ENCODE measurements at places on chromosomes 1 and 21.

- DNase-seq = no peak
These were observed 132.6 kb upstream of the PTGFR start for GRCh38 chr1:78358165-78358564.

DNA sequence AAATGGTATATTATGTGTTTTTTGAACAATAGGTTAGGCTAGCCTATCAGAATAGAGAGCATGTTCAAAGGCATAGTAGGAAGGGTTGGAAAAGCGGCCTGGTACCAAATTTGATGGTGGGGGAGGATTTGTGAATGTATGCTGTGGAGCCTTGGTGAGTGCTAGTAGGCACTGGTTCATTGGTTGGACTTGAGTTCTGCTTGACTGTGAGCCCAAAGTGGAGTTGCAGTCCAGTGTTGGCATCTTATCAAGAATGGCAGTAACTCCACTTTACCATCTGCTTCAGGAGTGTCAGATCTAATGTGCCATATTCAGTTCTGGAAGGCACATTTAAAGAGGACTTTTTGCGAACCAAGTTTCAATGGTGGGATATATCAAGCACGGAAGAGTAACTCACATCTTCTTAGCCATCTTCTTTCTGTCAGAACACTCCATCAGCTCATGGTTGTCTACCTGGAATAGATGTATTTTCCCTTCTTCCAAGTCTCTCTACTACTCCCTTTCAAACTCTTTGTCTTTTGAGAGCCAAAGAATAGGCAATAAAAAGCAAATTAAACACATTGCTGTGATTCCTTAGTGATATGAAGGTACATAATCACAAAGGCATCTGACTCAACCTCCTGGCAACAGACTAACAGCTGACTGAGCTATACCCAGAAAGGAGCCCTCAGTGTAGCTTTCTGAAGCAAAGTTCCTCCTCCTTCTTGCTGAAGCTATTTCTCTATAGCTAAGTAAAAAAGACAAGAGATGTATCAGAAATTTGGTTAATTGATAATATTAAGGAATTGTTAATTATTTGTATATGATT is 21.7 kb downstream of the LRRC8B start:
- no peak for DNase-seq

DNA sequence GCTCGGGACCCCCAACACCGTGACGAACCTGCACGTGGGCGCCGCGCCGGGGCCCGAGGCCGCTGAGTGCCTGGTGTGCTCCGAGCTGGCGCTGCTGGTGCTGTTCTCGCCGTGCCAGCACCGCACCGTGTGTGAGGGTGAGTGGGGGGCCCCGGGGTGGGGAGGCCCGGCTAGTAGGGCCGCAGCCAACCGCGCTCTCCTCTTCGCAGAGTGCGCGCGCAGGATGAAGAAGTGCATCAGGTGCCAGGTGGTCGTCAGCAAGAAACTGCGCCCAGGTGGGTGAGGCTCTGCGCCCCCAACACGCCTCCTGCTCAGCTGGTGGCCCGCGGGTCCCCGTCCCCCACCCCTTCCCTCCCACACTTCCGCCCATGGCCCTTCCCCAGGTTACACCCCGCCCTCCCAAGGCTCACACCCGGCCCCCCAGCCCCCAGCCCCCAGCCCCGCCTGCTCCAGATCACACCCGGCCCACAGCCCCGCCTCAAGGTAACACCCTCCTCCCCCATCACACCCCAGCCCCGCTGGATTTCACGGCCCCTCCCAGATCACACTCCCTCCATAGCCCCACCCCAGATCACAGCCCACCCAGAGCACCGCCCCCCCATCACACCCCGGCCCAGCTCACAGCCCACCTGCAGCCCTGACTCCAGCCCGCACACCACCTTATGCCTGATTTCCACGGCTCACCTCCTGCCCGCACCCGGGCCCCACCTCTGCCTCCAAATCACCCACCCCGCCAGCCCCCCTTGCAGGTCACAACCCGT is 2.4 kb upstream of the MMP23B start:
- peak; percentile 69 for DNase-seq

GRCh38 chr21:41102281-41102680 is 65.7 kb upstream of the BACE2 start:
- DNase-seq = no peak

DNA sequence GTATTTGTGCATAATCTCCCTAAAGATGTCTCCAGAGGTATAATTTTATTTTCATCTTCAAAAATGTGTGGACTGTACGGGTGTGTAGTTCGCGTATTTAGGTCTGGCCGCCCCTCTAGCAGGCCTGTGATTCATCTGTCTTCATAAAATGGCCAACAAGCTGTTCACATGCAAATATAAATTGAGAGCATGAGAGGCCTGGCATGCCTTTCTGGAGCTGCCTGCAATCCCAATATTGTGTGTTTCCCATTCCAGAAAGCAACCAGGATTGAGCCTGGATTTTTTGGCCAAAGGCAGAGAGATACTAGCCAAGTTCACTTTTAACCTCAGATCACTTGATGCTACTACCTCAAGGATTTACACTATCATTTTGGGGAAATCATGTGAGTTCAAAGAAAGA is 197.2 kb downstream of the NFIA start:
- no peak for DNase-seq

GRCh38 chr1:119139857-119140176 is 636 bp downstream of the WARS2 start:
- no peak for DNase-seq

DNA sequence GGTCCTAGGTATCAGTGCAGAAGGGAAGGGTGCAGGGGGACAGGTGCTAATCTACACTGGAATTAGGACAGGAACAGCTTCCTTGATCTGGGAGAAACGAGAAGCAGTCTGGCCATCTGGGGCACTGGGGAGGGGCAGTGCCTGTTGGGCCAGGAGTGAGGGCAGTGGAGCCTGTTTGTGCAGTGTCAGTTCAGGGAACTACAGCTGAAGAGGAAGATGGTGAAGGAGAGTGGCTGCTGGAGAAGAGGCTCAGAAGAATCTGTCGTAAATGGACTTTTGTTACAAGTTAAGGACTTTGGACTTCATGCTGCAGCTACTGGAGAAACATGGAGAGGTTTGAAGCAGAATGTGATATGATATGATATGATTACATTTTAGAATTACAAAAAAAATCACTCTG is 3.2 kb upstream of the TNFSF4 start:
- DNase-seq = no peak

DNA sequence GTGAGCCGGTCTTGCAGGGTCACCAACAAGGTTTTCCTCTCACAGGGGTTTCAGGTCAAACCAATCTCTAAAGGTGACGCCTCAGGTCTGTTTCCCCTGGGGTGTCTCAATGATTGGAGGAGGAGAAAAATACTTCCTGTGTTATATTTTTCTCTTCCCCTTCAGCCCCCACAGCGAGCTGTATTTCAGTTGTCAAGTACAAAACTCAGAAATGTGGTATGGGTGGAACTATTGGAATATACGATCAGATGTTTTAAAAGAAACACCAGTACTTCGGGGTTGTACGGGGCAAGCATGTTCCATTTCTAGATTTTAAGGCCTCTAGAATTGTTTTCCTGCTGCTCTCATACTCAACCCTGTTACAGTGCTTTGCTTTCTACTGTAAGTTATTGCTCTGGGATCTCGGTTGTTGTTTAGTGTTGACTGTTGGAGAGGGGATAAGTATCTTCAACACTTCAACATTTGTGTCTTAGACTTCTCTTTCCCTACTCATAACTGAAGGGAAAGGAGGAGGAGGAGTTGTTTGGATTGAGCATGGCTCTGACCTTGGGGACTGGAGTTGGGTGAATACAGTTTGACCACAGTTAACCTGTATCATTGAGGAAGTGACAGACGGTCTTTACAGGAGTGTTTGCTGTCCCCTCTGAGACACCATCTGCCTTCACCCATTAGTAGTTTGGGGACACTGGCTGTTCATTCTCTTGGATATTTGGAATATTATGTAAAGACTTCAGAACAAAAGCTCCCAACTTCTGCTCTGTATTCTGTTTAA is 2.0 kb downstream of the MAPKAPK2 start:
- peak; percentile 9 for DNase-seq

GRCh38 chr1:199089393-199090122 is 450.7 kb downstream of the PTPRC start:
- no peak for DNase-seq

DNA sequence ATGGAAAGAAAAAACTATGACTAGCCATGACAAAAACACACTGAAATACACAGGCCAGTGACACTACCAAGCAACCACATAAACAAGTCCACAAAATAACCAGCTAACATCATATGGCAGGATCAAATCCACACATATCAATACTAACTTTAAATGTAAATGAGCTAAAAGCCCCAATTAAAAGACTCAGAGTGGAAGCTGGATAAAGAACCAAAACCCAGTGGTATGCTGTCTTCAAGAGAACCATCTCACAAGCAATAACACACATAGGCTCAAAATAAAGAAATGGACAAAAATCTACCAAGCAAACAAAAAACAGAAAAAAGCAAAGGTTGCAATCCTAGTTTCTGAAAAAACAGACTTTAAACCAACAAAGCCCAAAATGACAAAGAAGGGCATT is 476.2 kb upstream of the BEND5 start:
- DNase-seq = no peak

DNA sequence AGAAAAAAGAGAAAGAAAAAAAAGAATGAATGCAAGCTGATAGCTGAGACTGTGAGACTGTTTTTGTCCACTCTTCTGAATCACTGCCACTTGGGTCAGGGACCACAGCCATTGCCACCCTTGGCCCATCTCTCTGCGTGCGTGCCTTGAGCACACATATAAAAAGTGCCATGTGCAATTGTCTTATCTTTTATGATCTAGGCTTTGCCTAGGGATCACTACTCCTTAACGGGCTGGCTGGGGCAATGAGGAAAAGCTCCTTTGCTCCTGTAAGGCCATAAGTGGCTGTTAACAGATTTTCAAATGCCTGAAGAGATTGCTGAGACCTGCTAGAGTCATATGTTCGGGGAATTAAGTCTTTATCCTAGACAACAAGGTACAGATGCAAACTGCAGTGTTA is 8.2 kb downstream of the SPATA46 start:
- no peak for DNase-seq

GRCh38 chr1:6041432-6042062 is 4.1 kb upstream of the KCNAB2 start:
- DNase-seq = no peak

GRCh38 chr1:24973315-24973714 is 43.2 kb upstream of the RUNX3 start:
- DNase-seq = no peak

- DNase-seq = no peak
These were observed 107.7 kb downstream of the MAB21L3 start for GRCh38 chr1:116218922-116219321.

- DNase-seq = no peak
These were observed 152.4 kb downstream of the KCTD3 start for GRCh38 chr1:215719552-215719951.

GRCh38 chr1:98749152-98749756 is 87.7 kb downstream of the SNX7 start:
- no peak for DNase-seq

GRCh38 chr1:78222225-78222959 is 176.6 kb downstream of the GIPC2 start:
- DNase-seq = no peak

DNA sequence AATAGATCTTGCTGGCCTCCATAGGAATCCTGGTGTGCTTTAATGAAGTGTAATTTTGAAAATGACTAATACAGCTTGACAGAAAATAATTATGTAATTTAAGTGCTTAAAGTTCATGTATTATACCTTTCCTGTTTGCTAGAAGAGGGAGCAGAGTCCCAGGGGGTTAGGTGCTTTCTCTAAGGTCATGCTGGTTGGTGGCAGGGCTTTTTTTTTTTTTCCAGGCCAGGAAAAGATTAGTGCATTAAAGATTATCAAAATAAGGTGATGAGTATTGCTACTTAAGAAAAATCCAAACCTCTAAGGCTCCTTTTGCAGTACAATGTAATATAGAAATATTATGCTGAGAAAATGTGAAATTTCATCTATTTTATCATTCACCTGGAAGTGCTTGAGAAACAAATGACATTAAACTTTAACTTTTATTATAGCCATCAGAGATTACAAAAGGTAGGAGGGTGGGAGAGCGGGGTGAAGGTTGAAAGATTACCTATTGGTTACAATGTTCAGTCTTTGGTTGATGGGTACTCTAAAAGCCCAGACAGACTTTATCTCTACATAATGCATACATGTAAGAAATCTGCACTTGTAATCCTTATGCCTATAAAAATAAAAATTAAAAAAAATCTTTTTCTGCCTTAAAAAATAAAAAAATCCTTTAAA is 110.8 kb downstream of the RABGAP1L start:
- no peak for DNase-seq

- DNase-seq = no peak
These were observed 755 bp downstream of the RPAP2 start for GRCh38 chr1:92299477-92300150.

DNA sequence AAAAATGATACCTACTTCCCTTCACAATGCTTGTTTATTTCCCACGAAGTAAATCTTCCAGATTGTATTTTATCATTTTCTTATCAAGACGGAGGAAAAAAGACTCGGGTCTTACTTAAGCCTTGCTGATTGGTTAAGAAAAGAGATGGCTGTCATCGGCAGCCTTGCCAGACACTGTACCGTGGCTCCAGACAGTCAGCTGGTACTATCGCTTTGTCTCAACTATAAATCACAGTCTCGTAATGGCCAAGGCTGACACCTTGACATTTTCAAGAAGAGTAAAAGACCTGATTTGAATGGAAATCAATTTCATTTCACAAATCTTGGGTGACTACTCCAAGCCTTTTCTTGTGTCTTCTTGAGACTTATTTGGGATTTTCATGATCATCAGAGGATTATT is 868.0 kb downstream of the USP25 start:
- DNase-seq = no peak

- DNase-seq = no peak
These were observed 25.4 kb downstream of the PHGDH start for GRCh38 chr1:119737040-119737682.

- DNase-seq = no peak
These were observed 10.7 kb downstream of the NEK7 start for GRCh38 chr1:198167436-198167934.

GRCh38 chr1:104467590-104467989 is 717.9 kb downstream of the AMY1C start:
- DNase-seq = no peak

DNA sequence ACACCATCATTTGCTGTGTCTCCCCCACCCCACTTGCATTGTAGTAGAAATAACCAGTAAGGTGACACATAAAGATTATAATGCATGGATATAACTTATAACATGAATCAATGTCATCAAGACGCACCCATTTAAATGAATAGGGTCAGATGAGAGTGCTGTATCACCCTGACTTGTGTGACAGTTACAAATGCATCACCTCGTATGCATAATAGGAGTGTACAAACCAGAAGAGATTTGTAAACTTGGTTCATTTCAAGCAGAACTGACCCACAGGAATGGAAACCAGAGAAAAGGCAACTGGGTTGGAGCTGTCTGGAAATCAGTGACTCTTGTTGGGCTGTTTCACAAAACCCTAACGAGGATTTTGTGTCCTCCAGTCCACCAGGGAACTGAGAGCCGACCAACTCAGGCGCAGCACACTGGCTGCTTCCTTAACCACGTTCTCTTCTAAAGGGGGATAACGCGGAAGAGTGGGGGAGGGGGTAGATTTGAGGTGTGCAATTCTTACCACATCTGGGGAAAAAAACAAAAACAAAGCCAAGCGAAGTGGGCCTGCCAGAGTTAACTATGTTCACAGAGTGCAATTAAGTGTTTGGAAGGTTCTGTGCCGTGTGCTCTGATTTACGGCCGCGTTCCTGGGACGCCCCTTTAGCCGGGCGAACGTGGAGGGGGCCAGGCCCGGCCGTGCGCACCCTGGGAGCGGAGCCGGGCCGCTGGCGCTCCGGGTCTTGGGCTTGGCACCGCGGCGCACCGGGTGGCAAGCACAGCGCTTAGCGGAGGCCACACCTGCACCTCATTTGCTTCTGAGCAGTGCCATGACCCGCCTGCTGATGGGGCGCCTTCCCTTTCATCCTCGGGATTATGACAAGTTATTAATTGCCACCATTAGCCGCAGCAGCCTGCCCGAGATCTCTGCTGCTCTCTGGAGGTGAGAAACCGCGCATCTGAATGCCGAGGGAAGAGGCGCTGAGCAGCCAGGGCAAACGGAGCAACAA is 248.8 kb upstream of the FOXD3 start:
- DNase-seq = no peak
